DMS153 (cell line): ENCODE measurements at places on chromosomes 16 and 17.
A peak's percentile ranks its signal among the peaks of the same experiment; 100 is the strongest.

DNA sequence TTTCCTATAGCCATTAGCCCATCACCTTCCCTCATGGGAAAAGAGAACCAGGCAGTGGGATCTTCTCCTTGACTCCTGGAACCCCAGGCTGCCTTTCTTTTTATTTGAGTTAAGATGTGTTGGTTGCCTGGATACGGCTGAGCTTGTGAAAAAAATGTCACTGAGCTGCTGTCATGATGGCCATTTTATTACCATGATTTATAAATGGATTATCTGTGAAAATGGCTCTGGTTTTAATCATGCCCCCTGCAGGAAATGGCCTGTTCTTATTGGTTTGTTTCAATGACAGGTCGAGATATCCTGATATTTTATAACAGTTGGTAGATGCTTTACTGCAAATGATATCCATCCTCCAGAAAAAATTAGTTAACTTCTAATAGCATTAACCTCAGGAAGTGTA, 640.4 kb downstream of the CDH11 start:
- DNase-seq, result no peak

- no peak for DNase-seq
Observed at GRCh38 chr17:80793851-80794267, 197.8 kb upstream of the CHMP6 start.

DNA sequence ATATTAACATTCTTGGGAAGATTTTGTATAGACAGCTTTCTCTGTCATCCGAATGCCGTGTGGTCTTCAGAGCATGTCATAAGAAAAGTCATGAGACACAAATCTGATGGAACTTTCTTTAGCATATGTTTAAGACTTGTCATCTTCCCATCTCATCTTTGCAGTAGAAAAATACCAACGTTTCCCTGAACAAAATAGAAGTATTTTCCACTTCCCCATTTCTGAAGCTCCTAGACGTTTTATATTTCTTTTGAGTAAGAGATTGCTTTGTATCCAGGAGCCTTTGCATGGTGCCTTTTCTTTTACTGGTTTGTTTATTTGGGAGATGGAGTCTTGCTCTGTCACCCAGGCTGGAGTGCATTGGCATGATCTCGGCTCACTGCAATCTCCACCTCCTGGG, 235.1 kb downstream of the PRKCA start:
- DNase-seq, result no peak

GRCh38 chr16:66287416-66287815, 79.1 kb upstream of the CDH5 start:
- DNase-seq, result no peak

DNA sequence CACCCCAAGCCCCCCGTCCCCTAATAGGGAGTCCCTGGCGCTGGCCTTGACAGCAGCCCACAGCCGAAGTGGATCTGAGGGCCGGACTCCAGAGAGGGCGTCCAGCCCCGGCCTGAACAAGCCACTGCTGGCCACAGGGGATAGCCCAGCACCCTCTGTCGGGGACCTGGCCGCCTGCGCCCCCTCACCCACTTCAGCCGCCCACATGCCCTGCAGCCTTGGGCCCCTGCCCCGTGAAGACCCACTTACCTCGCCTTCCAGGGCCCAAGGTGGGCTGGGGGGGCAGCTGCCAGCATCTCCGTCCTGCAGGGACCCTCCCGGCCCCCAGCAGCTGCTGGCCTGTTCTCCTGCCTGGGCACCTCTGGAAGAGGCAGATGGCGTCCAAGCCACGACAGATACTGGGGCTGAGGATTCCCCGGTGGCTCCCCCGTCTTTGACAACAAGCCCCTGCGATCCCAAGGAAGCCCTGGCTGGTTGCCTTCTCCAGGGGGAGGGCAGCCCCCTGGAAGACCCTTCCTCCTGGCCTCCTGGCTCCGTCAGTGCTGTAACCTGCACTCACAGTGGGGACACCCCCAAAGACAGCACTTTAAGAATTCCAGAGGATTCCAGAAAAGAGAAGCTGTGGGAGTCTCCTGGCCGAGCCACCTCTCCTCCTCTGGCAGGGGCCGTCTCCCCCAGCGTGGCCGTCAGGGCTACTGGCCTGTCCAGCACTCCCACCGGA, 19.3 kb upstream of the ZFPM1 start:
- DNase-seq, result no peak

- DNase-seq, result no peak
Observed at GRCh38 chr17:75153780-75154194, 525 bp downstream of the JPT1 start.

DNA sequence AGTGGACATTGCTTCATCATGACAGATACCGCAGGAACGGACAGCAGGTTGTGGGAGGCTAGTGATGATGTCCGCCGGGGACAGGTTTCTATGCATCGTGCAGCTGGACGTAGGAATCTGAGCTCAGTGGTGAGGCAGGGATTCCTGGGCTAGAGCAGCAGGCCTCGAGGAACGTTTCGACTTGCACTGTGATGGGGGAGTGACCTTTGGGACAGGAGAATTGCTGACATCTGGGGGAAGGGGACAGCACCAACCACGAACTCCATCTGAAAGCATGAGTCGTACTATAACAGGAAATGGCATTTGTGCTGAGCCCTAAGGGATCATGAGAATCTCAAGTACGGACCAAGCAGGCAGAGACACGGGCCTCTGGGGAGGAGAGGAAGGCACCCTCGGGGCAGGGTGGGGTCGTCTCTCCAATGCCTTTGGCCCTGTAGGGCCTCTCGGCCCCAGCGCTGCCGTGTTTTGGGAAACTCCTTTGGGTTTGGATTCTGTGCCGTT, 65.8 kb upstream of the ENDOV start:
- no peak for DNase-seq

- no peak for DNase-seq
Observed at GRCh38 chr17:34851961-34852540, 109.2 kb downstream of the CCT6B start.

- no peak for DNase-seq
Observed at GRCh38 chr17:41613277-41614082, 913 bp upstream of the KRT16 start.

DNA sequence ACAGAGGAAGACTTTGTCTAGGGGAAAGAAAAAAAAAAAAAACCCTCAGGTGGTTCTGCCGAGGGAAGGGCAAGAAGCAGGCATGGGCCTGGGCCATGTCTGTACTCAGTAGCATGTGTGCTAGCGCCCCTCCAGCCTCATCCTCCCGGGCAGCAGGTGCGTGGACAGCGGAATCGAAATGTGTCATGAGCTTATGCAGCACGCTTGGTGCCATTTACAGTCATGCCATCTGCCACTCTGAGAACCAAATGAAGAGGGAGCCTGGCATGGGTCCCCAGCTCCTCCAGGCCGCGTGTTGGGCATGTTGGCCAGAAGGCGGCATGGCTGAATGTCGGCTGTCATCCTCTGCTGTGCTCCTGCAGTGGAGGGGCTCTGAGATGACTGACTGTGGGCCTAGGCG, 31.4 kb downstream of the CRAMP1 start:
- no peak for DNase-seq

- no peak for DNase-seq
Observed at GRCh38 chr17:79153367-79154130, 78.9 kb downstream of the ENGASE start.

DNA sequence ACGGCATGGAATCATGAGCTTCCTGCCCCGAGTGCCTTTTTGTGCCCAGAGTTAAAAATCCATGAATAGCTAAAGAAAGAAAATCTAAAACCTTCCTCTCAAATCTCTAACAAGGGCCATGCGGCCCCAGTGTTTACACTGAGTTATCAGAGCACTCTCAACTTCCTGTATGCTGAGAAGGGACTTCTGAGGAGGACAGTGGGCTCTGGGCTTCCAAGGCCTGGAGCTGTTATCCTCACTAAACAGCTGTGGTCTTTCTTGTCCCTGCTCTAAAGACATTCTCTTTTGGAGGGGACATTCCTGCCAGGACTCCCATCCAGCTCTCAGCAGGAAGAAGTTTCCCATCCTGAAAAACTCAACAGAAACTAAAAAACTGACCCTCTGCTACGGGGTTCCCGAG, 135.6 kb downstream of the AATF start:
- no peak for DNase-seq

- no peak for DNase-seq
Observed at GRCh38 chr17:40915721-40916256, 21.7 kb downstream of the KRT23 start.

- peak; percentile 12 for DNase-seq
Observed at GRCh38 chr17:82228278-82228841, 482 bp upstream of the SLC16A3 start.

DNA sequence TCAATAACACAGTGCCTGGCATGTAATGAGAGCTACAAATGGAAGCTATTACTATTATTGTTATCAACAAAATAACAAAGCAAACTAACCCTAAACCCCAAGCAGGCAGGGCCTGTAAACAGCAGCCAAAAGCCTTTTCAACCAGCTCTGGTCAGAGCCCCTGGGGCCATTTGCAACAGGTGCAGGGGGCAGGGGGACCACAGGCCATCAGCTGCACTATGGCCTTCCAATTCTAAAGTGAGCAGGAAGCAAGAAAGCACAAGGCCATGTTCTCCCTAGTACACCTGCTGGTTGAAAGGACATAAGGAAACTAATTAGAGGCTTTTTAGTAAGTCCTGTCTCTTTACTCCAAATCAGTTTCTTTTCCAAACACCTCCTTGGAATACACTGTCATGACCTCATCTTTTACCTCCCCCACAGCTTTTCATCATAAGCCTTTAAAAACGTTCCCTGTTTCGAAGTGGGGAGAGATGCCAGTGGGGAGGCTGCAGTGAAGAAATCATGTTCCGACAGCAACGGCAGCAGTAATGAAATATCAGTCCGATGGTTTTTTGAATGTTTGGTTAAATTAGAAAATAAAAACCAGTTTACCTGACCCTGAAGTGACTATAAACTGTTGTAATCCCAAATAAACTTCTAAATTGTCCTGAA, 68.4 kb upstream of the GSG1L start:
- DNase-seq, result no peak

DNA sequence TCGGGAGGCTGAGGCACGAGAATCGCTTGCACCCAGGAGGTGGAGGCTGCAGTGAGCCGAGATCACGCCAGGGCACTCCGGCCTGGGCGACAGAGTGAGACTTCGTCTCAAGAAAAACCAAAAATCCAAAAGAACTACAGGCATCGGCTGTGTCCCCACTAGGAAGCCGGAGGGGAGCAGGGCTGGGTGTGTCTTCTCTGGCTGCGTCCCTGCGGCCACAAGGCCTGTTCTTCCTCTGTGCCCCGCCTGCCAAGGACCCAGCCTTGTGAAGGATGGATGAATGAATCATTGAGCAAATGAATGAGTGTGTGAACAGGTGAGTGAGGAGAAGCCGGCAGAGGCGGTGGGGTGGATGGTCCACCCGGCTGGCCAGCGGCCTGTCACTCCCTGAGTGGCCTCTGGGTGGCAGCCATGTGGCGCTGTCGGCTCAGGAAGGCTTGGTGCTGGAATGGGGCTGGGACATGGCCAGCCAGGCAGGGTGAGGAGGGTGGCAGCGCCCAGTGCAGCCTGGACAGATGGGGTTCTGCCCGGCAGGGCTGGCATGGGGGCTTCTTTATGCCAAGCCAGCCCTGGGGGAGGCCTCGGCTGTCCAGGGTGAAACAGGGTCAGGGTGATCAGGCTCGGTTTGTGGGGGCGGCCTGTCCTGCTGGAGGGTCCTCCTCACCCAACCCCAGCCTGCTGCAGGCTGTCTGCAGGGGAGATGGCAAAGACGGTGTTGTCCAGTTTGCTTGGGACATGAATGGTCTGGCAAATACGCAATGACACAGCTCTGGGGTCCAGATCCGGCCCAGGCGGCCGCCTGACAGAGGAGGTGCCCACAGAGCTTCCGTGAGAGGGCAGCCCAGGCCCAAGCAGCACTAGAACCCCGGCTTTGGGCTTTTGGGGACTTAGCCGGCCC, 21.7 kb downstream of the SLC25A10 start:
- peak; percentile 77 for DNase-seq

DNA sequence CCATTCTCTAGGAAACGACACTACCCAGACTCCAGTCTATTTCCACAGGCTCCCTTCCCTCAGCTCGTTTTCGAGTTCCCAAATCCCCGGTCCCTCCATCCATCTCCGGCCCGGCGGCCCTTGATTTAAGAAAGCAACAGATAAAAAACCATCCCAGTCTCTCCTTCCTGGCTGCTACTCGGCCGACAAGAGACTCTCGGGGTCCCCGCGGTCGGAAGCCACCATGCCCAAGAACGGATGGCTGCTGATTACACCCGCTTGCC, 182 bp downstream of the RPL26 start:
- DNase-seq, result no peak

DNA sequence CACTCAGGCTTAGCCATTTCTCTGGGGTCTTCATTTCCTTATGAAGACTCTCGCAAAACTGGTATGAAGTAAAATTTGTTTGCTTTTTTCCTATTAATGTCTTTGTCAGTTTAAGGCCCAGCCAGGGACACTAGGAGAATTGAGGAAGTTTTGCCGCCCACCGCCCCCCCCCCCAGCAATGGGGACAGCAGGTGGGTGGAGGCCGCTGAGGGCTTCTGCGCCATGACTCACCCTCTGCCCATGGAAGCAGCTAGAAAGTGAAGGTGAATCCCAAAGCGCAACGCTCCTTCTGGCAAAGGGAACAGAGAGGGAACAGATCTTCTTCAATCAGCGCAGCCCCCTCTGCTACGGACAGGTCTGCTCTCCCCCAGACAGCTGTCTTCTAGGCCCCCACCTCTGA, 49.7 kb downstream of the MARF1 start:
- no peak for DNase-seq

DNA sequence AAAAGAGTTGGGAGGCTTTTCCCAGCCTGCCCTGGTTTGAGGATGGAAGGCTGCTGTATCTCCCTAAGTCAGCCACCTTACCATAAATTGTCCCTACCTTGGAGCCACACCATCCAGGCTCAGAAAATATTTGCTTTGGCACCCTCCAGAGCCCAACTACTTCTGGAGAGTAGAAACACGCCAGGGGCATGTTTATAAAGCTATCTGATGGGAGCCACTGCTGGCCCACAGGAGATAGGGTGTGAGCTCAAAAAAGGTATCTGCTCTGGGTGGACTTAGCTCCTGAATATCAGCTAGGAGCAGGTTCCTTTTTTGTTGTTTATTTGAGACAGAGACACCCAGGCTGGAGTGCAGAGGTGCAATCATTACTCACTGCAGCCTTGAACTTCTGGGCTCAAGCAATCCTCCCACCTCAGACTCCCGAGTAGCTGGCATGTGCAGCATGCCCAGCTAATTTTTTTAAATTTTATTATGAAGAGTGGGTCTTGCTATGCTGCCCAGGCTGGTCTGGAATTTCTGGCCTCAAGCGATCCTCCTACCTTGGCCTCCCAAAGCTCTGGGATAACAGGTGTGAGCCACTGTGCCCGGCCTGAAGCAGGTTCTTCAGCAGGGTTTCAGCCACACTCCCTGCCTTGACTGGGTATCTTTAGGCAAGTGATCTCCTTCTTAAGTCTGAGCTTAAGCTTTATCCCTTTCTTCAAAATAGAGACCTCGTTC, 147.1 kb downstream of the SALL1 start:
- DNase-seq, result no peak

- DNase-seq, result no peak
Observed at GRCh38 chr17:62816282-62816839, 8.2 kb upstream of the MARCHF10 start.

DNA sequence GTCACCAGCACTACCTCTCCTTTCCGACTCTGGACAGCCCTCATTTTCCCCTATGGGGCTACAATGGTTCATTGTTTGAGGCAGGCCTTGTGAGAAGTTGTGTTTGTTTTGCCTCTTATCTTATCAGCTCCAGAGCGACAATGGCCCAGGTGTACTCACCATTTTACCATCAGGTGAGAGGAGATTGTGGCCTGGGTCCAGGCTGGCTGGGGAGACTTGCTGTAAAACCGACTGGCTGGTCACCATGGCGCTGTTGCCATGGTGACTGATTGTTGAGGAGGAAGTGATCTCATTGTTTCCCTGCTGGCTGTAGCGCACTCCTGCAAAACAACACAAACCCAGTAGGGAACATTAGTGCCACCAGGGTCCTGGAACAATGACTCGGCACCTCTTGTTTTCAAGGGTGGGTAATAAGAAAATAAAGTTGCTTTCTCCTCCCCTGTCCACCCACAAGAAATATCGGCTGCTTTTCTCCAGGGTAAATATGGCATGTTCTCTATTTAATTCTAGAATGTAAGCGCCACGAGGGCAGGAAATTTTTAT, 34.4 kb downstream of the HNF1B start:
- peak; percentile 96 for DNase-seq
